GM13976 (cell line): ENCODE measurements at places on chromosomes 13 and 19.

GRCh38 chr13:29865934-29866333, 15.5 kb upstream of the UBL3 start:
- DNase-seq, result no peak

GRCh38 chr13:36453516-36453915, 21.2 kb downstream of the CCNA1 start:
- no peak for DNase-seq

GRCh38 chr13:50033725-50034124, 18.5 kb downstream of the KCNRG start:
- DNase-seq, result no peak

DNA sequence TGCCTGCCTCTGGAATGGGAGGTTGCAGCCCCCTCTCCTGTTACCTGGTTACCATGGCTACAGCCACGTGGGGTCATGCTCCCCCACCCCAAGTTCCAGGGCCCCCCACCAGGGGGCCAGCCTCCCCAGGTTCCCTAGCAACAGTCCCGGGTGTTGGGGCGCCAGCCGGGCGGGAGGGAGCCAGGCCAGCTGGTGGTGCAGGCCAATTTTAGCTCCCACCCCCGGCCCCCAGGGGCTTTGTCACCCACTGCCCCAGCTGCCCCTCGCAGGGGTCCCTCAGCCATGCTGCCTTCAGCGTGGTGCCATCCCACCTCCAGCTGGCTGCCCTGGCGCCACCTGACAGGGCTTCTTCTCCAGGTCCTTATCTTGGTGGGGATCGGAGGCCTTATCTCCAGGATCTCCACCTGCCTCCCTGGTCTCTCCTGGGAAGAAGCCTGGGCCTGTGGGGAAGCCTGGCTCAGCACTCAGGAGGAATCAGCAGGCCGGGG, 3.0 kb downstream of the MARK4 start:
- DNase-seq, result no peak

DNA sequence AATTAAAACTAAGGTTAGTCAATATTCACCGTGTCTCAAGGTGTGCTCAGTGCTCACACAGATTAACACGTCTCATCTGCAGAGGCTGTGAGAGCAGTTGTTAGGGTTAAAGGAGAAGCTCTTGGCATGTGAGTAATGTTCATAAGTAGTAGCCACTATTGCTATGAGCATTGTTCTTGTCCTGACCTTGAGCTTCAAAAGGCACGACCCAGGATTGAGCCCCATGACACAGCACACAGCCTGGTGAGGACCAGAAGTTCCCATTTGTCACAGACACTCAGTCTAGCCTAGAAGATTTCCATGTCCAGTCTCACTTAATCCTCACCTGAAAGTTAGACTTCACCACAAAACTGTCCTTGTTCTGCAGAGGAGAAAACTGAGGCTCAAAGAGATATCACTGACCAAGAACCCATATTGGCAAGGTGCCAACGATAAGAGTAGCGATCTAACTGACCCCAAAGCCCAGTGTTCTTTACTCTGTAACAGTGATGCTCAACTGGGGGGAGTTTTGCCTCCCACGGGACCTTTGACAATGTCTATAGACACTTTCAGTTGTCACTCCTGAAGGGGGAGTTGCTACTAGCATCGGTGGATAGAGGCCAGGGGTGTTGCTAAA, 26.0 kb downstream of the FPR3 start:
- DNase-seq, result no peak

DNA sequence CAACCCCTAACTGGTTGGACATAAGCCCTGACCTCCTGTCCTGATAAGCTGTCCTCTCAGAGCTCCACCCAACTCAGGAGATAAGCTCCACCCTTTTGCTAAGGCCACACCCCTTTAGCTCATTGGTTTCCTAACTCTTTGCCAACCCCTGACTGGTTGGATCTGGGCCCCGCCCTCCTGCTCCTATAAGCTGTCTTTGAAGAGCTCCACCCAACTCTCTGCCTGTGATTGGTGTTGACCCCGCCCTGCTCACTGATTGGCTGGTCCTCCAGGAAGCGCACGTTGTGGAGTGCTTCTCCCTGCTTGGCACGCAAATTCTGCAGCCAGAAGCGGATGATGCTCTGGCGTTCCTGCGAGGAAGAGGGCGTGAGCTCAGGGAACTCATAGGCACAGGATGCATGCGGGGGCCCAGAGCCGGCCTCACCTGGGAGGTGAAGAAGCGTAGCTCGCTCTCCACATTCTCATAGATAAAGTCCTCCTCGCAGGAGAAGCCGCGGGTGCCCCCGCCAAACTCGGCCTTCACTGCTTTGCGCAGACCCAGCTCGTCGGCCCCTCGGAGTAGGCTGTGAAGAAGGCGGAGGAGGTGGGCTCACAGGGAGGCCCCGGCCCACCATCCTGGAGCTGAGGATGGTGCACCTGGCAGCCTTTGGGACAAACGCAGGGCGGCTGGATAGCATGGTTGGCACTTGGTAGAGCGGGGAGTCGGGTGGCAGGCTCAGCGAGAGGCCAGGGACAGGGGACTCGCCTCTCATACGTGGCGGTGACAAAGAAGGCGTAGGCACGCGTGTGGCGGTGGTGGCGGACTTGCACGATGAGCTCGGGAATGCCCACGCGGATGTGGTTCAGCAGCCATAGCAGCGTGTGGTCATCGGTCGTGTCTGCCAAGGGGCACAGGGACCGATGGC, 1.7 kb downstream of the ANO8 start:
- no peak for DNase-seq

DNA sequence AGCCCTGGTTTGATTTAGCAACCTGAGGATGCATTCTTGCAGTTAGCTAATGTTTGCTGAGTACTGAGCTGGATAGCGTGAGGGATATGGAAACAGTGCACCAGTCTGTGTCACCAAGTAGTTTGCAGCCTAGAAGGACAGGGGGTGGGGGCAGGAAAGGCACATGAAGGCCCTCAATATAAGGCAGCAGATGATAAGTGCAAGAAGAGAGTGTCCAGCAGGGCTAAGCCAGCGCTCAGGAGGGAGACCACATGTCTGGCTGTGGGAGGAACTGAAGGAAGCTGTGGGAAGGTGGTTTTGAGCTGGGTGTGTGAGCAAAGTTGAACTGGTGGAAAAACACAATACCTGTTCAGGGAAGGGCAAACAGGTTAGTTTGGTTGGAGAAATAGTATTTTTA, 1.7 kb downstream of the CXCL17 start:
- DNase-seq, result no peak

DNA sequence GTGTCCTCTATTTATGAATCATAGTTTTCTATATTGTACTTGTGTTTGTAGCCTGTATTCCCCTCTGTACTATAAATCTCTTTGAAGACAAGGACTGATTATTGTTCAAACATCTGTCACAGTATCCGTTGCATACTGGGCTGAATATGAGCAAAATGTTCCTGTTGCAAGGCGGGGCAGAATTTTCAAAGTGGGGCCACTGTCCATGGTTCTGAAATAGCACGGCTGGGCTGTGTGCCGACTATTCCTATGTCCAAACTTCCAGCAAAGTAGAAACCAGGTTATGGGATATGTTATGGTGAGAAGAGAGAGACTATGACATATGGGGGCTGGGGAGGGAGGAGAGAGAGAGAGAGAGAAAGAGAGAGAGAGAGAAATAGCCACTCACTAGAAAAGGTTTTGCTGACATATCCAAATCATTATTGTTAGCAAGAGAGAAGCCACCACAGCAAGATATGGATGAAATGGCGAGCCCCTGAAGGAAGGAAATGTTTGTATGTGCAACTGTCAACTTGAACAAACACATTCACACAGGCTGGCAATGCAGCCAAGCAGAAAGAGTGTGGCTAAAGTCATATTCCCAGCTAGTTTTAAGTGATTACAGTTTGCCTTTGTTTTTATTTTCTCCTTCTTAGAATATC, 107.0 kb upstream of the GPR12 start:
- peak; percentile 25 for DNase-seq

DNA sequence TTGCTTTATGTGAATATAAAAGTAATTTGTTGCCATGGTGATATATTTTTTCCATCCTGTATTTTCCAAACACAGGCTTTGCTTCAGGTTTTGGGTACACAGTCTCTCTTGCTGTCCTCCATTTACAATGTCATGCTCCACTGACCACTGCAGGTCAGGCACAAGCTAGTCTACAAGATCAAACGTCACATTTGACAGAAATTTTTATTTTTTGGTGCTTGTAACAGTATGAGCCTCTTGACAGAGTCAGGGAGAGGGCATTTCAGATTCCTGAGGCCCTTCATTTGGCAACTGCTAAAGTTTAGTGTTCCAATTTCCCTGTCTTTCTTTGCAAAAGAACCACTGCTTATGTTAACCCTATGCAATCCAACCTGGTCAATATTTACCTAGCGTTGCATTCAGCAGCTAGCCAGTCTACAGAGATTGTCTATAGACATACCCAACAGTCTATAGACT, 175.0 kb downstream of the RFC3 start:
- DNase-seq, result no peak

DNA sequence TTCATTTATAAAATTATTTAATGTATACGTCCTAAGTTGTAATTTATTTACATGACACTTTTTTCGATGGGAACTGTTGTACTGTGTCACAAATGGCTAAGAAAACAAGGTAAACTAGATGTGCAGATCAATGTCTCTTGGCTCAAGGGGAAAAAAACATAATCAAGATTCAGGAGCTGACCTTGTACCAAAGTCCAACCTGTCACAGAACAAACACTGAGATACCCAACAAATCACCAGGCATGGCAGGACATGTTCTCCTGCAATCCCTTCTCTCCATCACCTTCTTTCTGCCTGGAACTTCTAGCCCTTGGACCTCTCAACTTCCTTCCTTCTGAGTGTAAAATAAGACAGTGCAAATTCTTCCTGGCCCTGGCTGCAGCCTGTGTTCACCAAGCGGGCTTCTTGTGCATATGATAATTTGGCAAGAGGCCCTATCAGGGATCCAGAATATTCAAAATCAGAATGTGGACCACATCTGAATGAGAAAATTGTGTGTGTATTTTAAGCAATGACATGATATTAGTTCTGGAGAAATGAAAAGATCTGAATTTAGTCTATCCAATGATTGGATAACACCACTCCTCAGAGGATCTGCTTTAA, 445.9 kb downstream of the ZNF536 start:
- DNase-seq, result no peak

- no peak for DNase-seq
Measured at GRCh38 chr13:106500445-106500844, 35.0 kb downstream of the EFNB2 start.

DNA sequence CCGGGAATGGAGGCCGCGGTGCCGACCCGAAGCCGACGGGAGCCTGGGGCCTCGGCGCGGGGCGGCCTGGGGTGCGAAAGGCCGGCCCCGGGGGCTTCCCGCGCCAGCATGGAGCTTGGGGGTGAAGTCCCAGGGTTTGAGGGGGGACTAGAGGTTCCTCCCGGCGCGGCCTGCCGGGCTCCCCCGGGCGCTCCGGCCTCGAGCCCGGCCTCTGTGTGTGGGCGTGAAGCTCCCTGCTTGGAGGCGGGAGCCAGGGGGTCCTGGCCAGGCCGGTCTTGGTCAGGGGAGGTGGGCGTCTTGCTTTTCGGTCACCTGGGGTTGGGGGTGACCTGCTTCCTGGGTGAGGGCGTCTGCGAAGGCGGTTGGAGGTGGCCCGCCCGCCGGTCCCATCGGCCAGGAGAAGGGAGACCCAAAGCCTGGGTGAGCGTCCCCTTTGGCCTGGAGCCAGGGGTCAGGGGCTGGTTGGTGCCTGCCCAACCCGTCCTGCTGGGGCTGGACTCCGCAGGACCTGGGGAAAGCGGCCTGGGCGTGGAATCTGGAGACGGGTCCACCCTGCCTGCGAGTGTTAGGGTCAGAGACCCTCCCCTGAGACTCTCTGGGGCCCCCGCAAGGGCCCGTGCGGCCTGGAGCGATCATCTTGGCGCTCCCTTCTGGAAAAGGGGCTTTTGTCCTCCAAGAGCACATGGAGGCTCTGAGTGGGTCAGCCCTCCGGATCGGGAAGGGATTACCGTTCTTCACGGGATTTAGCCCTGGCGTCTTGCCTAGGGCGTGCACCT, 535 bp downstream of the BSG start:
- DNase-seq, result no peak

GRCh38 chr13:67004511-67004910, 225.6 kb downstream of the PCDH9 start:
- DNase-seq, result no peak

- DNase-seq, result peak; percentile 64
Measured at GRCh38 chr13:98482476-98483444, 94.1 kb downstream of the STK24 start.

DNA sequence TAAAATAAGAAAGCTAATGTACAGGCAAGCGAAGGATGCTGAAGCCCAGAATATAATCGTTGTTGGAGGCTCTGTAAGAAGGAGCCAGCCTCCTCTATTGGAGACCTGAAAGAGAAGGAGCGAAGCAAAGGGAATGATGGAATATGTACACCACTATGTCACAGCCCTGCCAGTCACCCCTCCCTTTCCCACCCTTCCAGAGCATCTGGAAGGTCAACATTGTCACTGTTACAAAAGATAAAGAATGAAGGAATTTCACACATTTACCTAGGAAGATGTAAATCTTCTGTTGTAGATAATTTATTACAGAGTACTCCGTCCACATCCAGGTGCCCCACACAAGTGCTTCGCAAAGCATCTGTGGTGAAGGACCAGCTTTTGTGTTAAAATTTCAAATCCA, 39.7 kb upstream of the SACS start:
- no peak for DNase-seq

- DNase-seq, result no peak
Measured at GRCh38 chr19:55068950-55069864, 6.3 kb upstream of the RDH13 start.

GRCh38 chr13:32917504-32917903, 98.7 kb upstream of the KL start:
- no peak for DNase-seq

DNA sequence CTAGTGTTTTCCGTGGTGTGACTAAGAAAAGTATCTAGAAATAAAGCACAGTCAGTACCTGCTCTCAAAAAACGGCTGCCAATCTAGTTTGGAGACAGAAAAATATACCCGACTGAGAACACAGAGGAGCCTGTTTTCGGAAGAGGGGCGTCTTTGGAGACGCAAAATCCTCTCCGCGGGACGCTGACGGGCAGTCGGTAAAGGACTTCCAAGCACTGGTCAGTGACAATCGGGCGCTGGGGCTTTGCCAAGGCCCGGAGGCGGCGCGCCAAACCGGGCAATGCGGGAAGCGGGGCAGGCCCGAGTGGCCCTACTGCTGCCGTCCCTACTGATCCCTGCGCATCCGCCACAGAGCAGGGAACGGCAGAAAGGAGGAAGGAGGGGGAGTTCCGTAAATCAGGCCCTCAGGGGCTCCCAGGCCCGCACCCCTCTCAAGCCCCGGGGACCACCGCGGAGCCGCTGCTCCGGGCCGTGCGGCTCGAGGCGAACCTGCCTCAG, 588 bp upstream of the DPY19L3 start:
- no peak for DNase-seq

- no peak for DNase-seq
Measured at GRCh38 chr13:35387682-35388250, 88.7 kb downstream of the MAB21L1 start.

DNA sequence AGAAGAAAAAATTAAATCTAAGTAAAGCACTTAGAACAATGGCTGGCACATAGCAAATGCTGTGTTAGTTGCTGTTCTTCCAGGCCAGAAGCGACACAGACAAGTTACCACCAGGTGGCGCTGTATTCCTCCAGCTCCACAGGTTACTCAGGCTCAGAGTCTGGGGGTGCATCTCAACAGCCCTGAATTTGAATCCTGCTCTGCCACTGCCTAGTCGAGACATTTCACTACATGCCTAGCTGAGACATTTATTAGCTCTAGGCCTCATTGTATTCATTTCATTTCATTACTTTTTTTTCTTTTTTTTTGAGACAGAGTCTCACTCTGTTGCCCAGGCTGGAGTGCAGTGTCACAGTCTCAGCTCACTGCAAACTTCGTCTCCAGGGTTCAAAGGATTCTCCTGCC, 16.4 kb upstream of the CYP2B6 start:
- DNase-seq, result peak; percentile 73
